OCI-LY7 (cell line): ENCODE measurements at places on chromosomes 3 and 15. TPM values are rescaled to one million over a fixed set of nuclear protein-coding genes. Genes with fewer than 3 reads are reported as not detected.
A peak's percentile ranks its signal among the peaks of the same experiment; 100 is the strongest.

DNA sequence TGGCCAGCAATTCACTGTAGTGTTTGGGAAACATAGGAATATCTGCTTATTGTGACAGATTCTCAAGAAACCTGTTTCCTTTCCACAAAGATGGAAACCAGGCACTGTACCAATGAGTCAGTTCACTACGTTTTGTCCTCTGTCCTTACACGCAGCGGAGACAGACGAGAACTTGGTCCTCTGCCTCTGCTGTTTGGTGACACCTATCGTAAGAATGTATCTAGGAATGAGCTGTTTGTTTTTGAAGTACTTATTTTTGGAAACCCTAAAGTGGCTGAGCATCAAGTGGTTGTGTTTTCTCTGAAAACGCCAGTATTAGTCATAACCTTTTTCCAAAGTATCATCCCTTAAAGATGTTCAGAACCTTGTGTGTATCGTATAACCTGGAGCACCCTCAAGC, 93.0 kb downstream of the PGPEP1L start:
- no peak for DNase-seq

The TMEM266 gene
- not detected in 2 replicates for total RNA-seq

- DNase-seq: no peak
Measured at GRCh38 chr3:40901298-40901697, 298.0 kb upstream of the CTNNB1 start.

GRCh38 chr3:131349946-131350347, 31.6 kb upstream of the NUDT16 start:
- DNase-seq: no peak

DNA sequence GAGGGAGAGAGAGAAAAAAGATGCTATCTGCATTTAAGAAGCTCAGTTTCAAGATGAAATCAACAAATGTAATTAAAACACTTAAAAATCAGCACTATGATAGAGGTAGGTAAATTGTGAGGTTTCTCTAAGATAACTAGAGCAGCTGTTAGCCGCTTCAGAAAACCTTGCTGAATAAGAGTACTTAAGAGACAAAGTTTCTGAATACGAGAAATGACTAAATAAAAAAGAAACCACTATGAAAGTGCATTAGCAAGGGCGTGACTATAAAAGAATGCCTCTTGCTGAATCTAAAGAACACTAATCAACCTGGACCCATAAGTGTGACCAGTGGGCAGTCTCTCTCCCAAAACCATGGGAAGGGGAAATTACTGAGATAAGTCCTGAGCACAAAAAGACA, 41.8 kb downstream of the IQCB1 start:
- DNase-seq: peak; percentile 21

The TRIM71 gene
- not detected in 2 replicates for total RNA-seq

The TATDN2 gene
- 57.5 and 63.4 TPM in 2 replicates for total RNA-seq

- DNase-seq: no peak
Measured at GRCh38 chr3:100970477-100970990, 22.7 kb downstream of the ABI3BP start.

- no peak for DNase-seq
Measured at GRCh38 chr15:63083541-63083940, 38.1 kb upstream of the LACTB start.

DNA sequence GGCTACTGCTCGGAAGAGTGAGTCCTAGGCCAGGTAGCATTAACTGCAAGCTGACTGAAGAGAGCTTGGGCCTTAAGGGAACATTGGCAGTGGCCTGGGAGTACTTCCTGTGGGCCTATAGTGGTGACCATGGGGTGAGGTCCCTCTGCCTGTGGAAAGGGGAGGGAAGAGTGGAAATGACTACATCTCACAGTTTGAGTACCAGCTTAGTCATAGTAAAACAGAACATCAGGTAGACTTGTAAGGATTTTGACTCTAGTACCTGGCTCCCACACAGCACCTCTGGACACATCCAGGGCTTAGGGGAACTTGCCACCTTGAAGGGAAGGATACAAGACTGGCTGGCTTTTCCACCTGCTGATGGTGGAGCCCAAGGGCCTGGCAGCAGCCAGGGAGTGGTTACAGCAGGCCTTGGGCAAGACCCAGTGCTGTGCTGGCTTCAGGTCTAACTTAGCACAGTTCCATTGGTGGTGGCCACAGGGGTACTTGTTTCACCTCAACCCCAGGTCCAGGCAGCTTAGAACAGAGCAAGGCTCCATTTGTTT, 147.8 kb downstream of the SLC9A9 start:
- no peak for DNase-seq

DNA sequence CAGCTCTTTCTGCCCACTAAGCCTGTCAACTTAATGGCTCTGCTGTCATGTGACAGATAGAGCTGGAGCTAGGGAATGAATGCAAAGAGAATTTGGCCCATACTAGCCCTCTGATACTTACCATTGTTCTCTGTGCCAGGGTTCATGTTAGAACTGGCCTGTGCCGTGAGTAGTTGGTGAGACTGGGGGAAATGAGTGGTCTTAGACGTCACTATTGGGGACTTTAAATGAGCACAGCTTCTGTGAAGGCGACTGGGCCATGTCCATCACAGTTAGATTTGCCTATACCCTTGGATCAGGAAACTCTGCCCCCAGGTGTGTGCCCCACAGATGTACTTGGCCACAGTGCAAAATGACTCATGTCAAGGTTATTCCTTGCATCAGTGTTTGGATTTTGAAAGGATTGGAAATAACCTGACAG, 124.9 kb downstream of the PTPRG start:
- no peak for DNase-seq

- no peak for DNase-seq
Measured at GRCh38 chr15:73753250-73754130, at the start of gene INSYN1. TSS of gene INSYN1 (minus strand) at chr15:73753351. CDS start at chr15:73751130, 2,221 bp downstream.

The KCNAB1 gene
- not detected in 2 replicates for total RNA-seq

- no peak for DNase-seq
Measured at GRCh38 chr3:172559020-172559419, 35.8 kb upstream of the TNFSF10 start.

The ATP1B3 gene
- total RNA-seq: 133 and 136 TPM in 2 replicates

DNA sequence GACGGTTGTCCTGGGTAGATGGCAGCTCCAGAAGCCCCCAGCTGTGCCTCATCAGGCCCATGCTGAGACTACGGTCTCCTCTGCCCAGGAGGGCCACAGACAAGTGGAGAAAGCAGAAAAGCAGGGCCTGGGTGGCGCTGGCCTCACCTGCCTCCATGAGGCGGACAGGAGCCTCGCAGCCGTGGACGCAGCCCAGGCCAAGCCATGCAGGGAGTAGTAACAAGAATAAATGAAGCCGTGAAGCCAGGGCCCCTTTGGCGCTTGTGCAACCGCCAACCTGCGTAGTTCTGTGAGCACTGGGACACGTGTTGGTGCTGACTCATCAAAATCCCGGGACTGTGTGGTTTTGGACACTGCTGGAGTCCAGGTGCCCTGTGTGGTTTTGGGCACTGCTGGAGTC, 12.3 kb upstream of the MUC4 start:
- DNase-seq: no peak

The HES1 gene
- 3.0 and 3.4 TPM in 2 replicates for total RNA-seq

The CAPN3 gene
- 1.5 and 2.6 TPM in 2 replicates for total RNA-seq

DNA sequence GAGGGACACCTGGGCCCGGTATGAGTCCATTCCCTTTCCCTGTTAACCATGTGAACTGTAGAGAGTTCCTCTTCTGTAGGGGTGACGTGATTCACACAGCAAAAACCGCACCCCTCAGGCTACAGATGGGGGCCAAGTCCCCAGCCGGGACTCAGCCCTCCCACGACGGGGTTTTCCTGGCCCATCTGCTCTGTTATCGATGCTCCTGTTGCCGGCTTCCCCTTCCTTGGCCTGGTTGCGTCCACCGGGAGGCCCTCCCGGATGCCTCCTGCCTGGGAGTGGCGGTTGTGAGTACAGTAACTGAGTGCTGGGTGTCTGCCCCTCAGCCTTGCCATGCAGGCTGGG, 817 bp upstream of the PLXNA1 start:
- no peak for DNase-seq

DNA sequence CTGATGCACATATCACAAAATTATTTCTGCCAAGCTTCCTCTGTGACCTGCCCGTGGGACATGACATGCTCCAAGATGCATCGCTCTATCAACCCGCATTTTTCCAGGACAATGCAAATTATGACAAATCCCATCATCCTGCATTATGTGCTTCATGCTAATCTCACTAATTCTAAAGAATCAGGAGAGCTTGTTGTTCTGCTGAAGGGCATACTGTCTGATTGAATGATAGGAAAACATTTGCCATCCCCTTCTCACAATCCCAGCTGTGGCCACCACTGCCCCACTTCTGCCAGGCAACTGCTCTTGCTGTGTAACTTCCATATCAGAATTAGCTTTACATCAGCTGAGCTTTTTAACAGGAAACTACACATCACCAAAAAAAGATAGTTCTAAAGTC, 203.5 kb upstream of the NANOGP8 start:
- DNase-seq: no peak

GRCh38 chr15:47718497-47719437, 1.5 kb downstream of the SEMA6D start:
- no peak for DNase-seq

DNA sequence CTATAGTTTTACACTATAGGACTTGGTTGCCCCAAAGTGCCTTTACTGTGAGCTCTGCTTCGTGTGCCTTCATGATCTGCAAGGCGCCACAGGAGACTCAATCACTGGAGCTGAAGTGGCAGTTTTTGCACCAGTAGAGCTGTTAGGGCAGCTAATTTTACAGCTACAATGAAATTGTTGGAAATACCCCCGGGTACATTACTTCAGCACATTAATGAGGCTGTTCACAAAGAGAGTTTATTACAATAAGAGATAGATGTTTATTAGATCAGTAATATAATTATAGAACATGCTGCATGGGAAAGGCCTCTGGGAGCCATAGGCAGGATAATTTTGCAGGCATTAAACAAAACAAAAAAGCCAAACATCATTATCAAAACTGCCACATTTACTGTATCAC, 231.1 kb downstream of the CTNNB1 start:
- no peak for DNase-seq

- peak; percentile 76 for DNase-seq
Measured at GRCh38 chr3:129490273-129490675, 38.2 kb upstream of the RHO start.

The DNAH12 gene
- total RNA-seq: 0.21 TPM in 1 of 2 replicates, not detected in the other

- no peak for DNase-seq
Measured at GRCh38 chr15:77495838-77496596, 75.3 kb downstream of the HMG20A start.

- DNase-seq: no peak
Measured at GRCh38 chr3:55692957-55693558, 206.0 kb upstream of the WNT5A start.

GRCh38 chr15:88920186-88920891, 7.2 kb upstream of the MFGE8 start:
- no peak for DNase-seq

DNA sequence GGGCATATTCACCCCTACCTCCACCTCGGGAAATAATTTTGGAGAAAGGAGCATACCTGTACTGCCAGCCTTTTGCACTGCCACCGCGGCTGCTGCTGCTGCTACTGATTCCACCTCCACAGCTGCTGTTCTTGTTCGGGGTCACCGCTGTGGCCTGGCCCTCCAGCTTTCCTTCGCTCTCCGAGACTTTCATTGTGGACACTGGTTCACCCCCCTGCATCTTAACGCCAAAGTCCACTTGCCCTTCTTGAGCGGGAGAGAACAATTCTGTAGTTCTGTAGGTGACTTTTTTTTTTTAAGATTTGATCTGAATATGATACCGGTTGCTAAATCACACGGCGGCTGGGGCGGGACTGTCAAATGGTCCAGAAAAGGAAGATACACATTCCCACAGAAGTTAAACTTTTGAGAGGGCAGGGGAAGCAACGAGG, 701 bp downstream of the OSBPL11 start:
- peak; percentile 10 for DNase-seq

- DNase-seq: no peak
Measured at GRCh38 chr3:114582929-114583328, 289.1 kb downstream of the TIGIT start.

DNA sequence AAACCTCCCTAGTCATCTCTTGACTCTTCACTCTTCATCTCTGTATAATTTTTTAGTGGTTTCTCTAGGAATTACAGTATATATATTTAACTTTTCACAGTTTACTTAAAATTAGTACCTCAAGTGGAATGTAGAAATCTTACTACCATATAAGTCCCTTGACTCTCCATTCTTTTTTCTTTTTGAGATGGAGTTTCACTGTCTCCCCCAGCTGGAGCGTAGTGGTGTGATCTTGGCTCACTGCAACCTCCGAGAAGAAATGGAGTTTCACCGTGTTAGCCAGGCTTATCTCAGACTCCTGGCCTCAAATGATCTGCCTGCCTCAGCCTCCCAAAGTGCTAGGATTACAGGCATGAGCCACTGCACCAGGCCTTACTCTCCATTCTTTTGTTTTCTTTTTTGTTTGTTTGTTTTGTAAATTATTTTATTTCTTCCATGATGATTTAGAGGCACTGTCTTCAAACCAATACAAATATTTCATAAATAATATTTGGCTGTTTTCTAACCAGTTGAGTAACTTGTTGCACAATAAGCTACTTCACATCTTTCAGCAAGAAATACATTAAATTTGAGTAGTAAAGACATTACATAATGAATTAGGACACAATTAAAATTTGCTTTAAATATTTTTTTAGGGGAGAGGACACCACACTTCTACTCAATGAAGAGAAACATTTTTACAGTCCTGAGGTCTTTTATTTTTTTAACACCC, 144.8 kb downstream of the RBPMS2 start:
- DNase-seq: no peak
